SW 1271 (cell line): ENCODE measurements at places on chromosomes 7 and 10.

DNA sequence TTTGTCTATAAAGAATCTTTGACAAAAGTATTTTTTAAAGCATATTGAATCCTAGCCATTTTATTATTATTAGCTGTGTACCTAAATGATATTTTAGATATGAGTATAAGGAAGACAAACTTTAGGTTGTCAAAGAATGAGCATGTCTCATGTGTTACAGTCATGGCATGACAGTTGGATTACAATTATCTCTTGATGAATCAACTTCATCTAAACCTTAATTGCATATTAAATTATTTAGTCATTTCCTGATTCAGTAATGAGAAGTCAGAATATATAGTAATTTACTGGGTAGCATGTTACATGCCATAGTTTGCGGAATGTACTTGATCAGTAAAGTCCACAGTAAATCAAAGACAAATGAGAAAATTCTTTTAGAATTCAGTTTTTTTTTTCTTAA is 59.2 kb downstream of the MAPK8 start:
- DNase-seq: no peak

DNA sequence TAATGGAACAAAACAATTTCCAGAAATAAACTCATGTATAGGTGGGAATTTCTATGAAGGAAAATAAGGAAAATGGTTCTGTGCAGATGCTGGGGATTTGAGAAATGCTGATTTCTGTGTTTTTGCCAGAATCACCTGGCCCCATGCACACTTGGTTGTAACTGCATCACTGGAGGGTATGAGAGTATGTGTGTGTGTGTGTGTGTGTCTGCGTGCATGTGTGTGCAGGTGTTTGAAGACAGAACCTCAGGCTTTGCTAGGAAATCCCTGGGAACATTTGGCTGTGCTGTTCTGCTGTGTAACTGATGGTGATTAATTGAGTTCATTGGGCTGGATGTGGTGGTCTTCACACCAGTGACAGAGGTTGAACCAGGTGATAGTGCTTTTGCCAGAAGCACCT is 141.6 kb downstream of the CAMK1D start:
- no peak for DNase-seq

GRCh38 chr10:36604316-36604715 is 521.1 kb upstream of the ANKRD30A start:
- DNase-seq: no peak

- no peak for DNase-seq
Observed at GRCh38 chr7:41425926-41426325, 277.0 kb downstream of the INHBA start.

DNA sequence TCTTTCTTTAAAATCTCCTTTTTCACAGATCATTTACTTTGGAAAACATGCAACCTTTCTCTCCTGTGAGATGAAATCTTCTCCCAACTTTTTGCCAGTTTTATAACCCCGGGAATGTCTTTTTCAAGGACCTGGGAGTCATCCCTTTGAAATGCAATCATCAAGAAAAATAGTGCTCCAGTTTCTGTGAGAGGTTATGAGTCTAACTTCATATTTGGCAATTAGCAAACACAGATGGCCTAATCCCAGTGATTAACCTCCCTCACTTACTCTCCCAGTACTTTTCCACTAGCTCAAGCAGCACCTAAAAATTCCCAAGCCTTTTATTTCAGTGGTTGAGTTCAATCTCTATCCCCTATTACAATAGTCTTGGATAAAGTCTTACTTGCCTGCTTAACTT is 185.8 kb upstream of the TMEM106B start:
- DNase-seq: no peak

DNA sequence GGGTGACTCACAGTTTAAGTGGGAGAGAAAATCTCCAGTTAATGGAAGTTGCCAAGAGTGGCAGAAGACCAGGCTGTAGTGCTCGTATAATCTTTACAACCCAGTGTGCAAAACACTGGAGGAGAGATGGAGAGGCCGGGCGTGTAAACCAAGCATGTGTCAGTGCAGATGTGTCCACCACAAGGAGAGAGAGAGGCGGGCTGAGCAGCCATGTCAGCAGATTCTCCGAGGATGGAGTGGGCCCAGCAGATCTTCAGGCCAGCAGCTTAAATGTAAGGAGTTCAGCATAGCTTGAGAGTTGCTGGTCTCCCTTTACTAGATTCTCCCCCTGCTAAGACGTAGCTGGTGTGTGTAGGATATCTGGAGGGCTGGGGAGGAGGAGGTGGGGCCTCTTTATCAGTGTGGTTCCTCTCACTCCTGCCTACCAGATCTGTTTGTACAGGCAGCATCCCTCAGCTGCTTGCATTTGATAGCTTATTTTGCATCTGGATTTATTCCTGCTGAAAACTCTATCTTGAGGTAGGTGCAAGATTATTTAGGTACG is 13.7 kb downstream of the BPGM start:
- no peak for DNase-seq

- no peak for DNase-seq
Observed at GRCh38 chr10:124480860-124481259, 19.2 kb downstream of the LHPP start.

- DNase-seq: no peak
Observed at GRCh38 chr10:86958116-86958900, at the start of gene SNCG. TSS of gene SNCG (plus strand) at chr10:86958599. CDS start at chr10:86958698, 99 bp downstream.

GRCh38 chr10:123175389-123176387 is 21.5 kb downstream of the BUB3 start:
- no peak for DNase-seq

GRCh38 chr7:11120675-11121220 is 147.1 kb downstream of the PHF14 start:
- no peak for DNase-seq

DNA sequence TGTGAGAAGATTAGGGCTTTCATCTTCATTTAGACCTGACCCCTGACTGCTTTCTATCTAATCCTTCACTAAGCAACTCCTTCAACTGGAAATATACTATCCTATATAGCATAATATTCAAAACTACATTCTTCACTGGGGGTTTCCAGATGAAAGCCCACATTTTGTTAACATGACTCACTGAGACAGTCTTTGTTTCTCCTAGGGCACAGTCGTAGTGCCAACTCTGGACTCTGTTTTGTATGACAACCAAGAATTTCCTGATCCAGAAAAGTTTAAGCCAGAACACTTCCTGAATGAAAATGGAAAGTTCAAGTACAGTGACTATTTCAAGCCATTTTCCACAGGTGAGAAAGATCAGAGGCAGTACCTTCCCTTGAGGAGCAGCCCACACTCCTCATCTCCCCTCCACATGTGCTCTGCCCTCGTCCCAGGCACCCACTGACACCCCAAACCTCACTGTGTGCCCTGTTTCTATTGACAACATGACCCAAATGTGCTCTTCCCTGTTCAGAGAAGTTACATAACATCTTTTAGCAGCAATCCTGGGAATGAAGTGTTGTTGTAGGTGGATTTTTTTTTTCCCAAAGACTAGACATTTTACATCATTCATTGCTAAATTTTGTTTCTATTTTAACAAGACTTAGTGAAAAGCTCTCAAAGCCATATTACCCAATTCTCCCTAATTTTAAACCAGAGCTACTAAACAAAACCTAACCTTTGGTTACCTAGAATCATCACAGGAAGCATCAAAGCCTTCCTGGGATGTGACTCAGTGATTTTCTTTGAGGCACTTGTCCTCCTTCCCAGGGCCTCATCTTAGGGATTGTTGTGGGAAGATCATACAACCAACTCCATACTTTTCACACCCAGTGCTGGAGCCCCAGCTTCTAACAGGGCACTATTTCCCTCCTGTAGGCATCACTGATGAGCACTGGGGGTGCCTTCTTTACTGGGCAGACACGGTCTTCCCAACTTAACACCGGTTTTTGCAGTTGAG is 10.7 kb downstream of the CYP2E1 start:
- DNase-seq: peak; percentile 4

GRCh38 chr10:82932451-82932850 is 1057.5 kb downstream of the NRG3 start:
- DNase-seq: no peak

DNA sequence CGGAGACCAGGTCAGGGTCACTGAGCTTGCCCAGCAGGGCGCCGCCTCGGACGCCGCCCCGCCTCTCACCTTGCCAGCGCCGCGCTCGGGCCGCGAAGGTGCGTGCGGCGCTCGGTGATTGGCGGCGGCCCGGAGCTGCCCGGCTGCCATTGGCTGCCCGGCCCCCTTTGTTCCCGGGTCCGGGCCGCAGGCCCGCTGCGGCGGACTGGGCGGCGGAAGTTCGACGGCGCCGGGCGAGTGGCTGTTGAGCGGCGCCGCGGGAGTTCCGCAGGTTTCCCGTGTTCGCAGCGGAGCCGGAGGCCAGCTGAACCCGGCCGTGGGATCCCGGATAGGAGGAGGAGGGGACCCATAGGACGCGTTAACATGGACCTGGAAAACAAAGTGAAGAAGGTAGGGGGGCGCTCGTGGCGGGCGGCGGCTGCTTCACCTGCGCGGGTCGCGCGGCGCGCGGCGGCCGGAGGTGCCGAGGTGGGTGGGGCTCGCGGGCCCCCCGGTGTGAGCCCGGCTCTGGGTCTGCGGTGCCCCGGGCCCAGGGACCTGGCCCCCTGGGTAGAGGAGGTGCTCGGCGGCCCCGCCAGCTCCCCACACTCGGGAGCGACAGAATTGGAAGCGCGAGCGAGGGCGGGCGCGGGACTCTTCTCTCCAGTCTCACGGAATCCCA is at the start of gene TES:
Gene TES (plus strand): TSS at position 195 of the 661 bp plus-strand sequence. CDS start 169 bp downstream, at position 364.
- peak; percentile 31 for DNase-seq

DNA sequence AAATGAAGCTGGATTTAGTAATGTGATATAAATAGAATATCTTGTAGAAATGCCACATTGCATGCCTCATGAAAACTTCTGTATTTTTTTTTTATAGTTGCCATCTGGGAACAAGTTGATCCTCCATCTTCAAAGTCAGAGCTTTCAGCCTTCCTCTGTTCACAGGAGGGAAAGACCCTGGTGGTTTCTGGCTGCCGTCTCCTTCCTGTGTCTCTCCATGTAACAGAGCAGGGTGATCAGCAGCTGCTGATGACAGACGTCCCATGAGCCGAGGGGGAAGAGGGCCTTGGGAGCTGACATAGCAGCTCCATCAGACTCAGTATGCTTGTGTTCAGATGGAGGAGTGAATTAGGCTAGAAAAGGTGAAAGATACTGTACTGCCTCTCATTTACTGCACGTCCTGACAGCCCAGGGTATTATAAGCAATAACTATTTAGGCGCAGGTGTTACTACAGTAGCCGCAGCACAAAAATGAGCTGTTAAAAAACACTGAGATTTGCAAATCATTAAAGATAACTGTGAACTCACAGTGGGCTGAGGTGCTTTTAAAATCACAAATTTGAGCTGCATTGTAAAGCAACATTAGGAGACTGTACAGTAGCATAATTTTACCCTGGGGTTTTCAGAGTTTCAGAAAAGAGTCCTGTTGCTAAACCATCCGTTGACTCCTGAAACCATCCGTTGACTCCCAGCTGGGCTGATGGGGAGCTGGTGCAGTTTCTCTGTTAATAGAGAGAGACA is 103.3 kb downstream of the CFAP58 start:
- DNase-seq: no peak

DNA sequence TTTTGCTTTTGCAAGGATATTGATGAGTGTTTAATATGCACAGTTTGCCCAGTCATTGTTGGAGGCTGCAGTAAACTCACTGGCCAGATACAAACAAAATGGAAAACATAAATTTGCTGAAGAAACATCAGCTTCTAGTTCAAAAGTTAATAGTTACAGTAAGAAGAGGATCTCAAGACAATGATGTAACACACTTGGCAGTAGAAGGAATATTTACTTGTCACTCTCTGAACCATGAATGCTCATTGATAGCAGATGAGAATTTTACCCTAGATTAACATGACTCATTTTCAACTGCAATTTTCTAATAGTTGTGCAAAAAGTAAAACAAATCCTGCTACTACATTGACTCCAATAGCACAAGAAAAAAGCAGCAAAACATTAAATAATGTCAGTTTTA is 47.7 kb downstream of the VWC2 start:
- DNase-seq: no peak

- no peak for DNase-seq
Observed at GRCh38 chr7:70602117-70602516, 529.8 kb upstream of the GALNT17 start.

- no peak for DNase-seq
Observed at GRCh38 chr10:131889755-131890154, 11.1 kb upstream of the PPP2R2D start.

- no peak for DNase-seq
Observed at GRCh38 chr10:130140425-130140824, 4.2 kb downstream of the GLRX3 start.

DNA sequence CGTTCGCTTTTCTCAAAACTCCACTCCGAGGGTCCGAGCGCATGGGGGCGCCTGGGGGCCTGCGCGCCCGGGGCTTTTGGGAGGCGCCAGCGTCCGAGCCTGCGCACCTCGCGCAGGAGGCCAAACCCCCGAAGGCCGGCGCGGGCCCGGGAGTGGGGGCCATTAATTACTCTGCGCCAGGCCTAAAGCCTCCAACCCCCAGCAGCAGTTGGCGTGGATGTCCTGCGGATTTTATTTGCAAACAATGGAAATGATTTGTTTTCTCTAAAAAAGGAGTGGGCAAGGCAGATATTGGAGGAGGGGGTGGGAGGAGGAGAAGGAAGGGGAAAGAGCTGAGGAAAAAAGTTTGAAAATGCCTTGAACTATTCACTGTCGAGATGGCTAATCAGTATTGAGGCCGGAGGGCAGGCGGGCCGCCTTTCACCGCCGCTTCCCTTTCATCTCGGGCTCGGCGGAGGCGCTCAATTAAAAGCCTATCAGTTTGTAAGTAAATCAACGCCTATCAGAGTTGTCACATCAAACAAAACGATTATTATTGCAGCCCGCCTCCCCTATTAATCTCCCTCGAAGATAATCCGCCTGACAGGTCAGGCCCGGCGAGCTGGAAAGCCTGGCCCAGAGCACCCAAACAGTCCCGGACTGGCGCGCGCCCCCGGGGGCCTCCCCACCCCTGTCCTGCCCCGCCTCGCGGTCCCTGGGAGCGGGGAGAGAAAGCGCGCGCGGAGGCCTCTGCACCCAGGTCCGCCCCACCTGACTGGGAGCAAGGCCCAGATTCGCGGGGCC is 3.4 kb upstream of the ZNF503 start:
- no peak for DNase-seq

DNA sequence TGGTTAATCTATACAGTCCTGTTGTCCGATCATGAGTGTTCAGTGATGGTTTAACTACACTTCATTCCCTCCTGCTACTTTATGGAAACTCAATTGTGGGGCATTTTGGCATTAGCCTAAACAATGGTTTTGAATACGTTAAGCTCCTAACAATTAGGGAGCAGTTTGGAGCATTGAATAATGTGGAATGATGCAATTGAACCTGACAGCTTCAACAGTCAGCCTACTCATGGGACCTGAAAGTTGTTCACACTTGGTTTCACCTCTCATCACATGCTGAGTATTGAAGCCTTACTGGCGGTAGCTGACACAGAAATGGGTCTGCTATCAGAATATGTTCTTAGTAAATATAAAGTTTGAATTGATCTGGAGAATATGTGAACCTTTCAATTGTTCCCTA is 186.1 kb downstream of the MLLT10 start:
- no peak for DNase-seq

- DNase-seq: no peak
Observed at GRCh38 chr10:110433740-110434139, 64.0 kb upstream of the DUSP5 start.

GRCh38 chr10:94129393-94130130 is 135.8 kb downstream of the PLCE1 start:
- DNase-seq: no peak

GRCh38 chr10:9091530-9092093 is 1037.1 kb downstream of the GATA3 start:
- DNase-seq: no peak
